Astrocyte (in vitro differentiated cells and primary cell): ENCODE measurements at places on chromosomes 6 and 20. TPM values are rescaled to one million over a fixed set of nuclear protein-coding genes. Genes with fewer than 3 reads are reported as not detected.

Gene SOBP
- total RNA-seq, result 4.7 and 7.6 TPM in 2 replicates

Gene ATG5
- total RNA-seq, result 37.8 and 39.3 TPM in 2 replicates

Gene MTHFD1L
- 103 and 107 TPM in 2 replicates for total RNA-seq

Gene HCK
- total RNA-seq, result 0.34 and 0.53 TPM in 2 replicates

Gene CLDN20
- total RNA-seq, result not detected in 2 replicates

Gene YWHAB
- total RNA-seq, result 228 and 236 TPM in 2 replicates

Gene EYA4
- total RNA-seq, result 1.3 and 1.6 TPM in 2 replicates

Gene NMBR
- not detected in 2 replicates for total RNA-seq
